ELF-1 (cell line): ENCODE measurements at places on chromosomes 6 and 20.

GRCh38 chr6:119241111-119241465 is 108.5 kb downstream of the MAN1A1 start:
- peak; percentile 11 for DNase-seq

DNA sequence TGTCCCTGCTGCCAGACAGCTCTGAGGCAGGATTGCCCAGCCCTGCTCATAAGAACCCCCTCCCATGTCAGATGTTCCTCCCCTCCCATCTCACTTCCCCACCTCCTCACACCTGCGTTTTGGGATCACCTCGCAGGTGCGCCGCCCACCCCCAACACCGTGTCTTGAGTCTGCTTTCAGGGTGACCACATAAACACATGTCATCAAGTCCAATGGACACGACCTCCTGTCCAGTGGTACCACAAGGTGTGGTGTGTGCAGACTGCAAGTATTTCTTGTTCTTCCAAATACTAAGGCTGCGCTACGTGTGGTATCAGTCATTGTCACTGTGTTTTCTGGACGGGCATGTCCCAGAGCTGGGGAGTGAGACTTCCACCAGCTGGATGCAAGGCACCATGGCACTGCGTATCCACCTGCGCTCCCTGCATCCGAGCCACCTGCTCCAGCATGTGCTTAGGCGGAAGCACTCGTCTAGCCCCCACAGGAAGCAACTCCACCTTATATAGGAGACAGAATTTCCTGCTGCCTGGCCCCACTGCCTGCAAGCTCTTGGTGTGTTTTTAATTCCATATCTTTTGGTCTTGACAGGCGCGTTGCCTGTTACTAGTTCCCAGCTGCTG is 119.7 kb upstream of the NXT1 start:
- DNase-seq: no peak

DNA sequence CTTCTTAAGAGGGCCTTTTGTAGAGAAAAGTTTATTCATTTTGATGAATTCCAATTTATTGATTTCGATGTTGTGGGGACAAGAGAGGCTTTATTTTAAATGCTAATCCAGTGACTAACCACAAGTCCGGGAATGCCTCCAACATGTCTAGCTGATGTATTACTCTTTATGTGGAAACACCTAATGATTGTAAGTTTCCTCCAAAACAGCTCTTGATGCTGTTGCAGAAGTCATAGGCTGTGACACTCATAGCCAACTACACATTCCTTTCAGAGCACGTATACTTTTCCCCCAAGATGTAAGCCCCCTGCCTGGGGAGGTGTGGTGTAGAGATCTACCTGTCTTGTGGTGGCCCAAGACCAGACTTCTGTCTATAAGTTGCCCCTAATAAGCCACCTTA is 61.3 kb upstream of the RNF24 start:
- DNase-seq: no peak

GRCh38 chr20:58639182-58640146 is 11.6 kb upstream of the STX16 start:
- no peak for DNase-seq

DNA sequence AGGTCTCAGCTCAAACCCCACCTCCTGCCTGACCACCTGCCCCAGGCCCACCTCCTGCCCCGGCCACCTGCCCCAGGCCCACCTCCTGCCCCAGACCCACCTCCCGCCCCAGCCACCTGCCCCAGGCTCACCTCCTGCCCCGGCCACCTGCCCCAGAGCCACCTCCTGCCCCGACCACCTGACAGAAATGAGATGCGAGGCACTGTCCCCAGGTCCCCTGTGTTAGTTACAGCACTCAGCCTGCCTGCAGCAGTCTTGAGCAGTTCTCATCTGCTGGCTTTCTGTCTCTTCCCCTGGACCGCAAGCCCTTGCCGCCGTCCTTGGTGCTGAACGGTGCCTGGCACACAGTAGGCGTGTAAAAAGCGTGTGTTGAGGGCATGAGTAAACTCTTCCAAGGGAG is 79.5 kb downstream of the CDH4 start:
- DNase-seq: peak; percentile 58

GRCh38 chr6:162100096-162100495 is 627.5 kb downstream of the PRKN start:
- no peak for DNase-seq

DNA sequence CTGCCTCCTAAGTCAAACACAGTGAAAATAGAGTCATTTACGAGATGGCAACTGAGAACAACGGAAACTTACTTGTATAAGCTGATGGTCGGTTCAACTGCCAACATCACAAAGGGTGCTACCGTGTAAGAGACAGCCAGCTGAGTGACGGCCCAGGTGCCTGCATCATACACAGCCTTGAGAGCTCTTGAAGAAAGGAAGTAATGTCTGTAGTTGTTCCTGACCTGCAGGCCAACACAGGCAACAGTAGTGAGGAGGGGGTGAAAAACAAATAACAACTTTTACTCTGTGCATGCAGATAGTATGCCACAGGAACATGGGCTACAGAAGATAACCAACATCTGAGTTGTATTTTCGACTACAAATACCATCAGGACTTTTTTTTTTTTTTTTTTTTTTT is 102.7 kb downstream of the MBOAT1 start:
- DNase-seq: no peak

DNA sequence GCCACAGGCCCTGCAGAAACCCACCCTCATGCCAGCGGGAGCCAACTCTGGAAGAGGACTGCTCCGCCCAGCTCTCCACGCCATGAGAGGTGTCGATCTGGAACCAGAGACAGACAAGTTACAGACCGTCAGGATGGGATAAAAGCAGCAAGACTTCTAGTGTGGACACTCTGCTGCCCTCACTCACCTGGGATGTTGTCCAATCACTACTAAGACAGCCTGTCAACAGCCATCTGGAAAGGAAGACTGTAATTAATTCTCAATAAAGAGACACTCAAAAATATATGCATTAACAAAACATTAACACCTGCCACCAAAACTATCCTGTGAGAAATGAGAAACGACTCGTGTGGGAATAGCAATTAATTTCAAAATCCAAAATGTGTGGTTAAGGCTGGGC is 28.3 kb downstream of the SLC2A4RG start:
- no peak for DNase-seq

DNA sequence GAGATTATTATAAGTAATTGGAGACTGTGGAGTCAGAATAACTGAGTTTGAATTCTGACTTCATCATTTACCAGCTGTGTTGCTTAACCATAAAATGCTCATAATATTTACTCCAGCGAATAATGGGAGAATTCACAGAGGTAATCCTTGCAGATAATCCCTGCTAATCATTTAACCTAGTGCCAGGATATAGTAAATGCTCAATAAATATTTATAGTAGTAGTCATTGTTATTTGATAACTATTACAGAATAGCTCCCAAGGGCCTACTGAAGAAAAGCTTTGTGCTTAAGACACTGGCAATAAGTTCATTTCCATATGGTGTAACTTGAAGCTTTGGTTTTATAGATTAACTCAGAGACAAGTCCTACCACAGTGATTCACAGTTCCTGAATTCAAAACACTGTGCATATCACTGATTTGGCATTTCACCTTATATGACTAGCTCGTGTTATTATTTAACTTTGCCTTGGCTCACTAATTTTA is 208.8 kb upstream of the PLCB4 start:
- no peak for DNase-seq

- DNase-seq: no peak
Observed at GRCh38 chr20:9968015-9968414, 66.8 kb upstream of the ANKEF1 start.

- DNase-seq: peak; percentile 47
Observed at GRCh38 chr20:49890471-49891361, 24.6 kb downstream of the SPATA2 start.

DNA sequence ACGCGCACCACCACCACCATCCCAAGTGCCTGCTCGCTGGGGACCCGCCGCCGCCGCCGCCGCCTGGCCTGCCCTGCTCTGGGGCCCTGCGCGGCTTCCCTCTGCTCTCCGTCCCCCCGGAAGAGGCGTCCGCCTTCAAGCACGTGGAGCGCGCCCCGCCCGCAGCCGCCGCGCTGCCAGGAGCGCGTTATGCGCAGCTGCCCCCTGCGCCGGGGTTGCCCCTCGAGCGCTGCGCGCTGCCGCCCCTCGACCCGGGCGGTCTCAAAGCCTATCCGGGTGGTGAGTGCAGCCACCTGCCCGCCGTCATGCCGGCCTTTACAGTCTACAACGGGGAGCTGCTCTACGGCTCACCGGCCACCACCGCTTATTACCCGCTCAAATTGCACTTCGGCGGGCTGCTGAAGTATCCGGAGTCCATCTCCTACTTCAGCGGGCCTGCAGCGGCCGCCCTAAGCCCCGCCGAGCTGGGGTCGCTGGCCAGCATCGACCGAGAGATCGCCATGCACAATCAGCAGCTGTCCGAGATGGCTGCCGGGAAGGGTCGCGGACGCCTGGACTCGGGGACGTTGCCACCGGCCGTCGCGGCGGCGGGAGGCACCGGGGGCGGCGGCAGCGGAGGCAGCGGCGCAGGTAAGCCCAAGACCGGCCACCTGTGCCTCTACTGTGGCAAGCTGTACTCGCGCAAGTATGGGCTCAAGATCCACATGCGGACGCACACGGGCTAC is 7.2 kb downstream of the PRDM13 start:
- peak; percentile 63 for DNase-seq

DNA sequence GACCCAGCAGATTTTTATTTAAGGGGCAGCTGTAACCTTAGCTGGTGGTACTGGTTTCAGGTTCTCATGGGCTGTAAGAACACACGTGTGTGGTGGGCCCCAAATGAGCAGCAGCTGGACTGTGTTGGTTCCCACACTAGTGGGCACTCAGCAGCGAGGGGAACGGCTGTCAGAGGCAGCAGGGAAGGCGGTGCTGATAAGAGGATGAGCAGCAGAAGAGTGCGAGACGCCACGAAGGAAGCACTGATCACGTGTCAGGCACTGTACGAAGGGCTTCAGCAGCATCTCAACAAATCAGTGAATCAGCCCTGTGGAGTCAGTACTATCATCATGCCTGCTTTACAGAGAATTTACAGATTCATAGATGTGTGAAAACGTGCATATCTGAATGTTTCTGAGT is 41.0 kb upstream of the EMILIN3 start:
- no peak for DNase-seq

DNA sequence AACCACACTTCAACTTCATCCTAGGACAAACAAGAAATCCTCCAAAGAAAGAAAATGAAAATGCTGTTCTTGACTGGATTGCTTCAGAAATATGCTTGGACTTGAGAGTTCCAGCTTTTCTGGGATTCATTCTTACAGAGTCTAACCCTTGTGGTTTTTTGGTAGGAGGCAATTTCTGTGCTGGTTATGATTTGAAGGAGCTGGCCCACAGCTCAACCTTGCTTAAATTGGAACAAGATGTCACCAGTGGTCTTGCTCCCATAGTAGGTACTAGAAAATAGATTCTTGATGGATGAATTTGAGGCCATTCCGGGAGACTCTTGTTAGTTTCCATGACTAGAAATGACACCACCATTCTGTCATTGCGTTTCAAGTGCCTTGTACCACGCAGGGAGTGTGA is 54.3 kb upstream of the BMP6 start:
- no peak for DNase-seq

GRCh38 chr6:32113386-32114352 is 4.5 kb upstream of the TNXB start:
- DNase-seq: peak; percentile 66

DNA sequence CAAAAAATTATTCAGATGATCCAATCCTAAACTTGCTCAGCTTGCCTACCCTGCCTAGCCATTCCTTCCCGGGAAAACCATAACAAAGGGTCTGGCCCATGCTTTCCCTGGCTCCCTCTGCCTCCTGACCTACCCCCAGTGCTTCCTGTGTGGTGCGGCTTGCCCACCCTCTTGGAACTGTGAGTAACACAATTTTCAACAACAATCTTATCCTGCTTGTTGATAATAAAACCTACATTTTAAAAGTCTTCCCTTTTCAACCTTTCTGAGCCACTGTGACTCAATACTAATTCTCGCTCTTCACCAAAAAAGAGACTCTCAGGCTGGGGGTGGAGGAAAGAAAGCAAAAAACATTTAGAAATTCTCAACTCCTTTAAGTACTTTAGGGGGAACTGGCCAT is 18.0 kb downstream of the EXOC2 start:
- DNase-seq: no peak

DNA sequence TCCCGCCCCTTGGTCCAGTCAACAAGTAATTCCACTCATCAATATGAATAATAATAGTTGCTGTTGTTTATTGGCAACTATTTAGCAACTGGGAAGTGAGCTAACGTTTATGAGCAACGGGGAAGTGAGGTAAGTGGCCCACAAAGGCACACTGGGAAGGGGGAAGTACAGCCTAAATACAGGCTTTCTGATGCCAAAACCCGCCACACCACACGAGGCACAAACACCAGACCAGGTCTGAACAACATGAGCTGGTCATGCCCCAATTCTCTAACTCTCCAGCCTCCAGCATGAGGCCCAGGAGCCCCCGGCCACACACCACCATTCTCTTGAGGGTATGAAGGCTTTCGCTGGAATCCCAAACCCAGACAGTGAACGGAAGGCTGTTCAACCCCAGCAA is 50.8 kb downstream of the PREX1 start:
- no peak for DNase-seq

GRCh38 chr6:155461556-155461955 is 5.9 kb upstream of the NOX3 start:
- no peak for DNase-seq

GRCh38 chr20:6654513-6655252 is 112.8 kb upstream of the BMP2 start:
- no peak for DNase-seq

DNA sequence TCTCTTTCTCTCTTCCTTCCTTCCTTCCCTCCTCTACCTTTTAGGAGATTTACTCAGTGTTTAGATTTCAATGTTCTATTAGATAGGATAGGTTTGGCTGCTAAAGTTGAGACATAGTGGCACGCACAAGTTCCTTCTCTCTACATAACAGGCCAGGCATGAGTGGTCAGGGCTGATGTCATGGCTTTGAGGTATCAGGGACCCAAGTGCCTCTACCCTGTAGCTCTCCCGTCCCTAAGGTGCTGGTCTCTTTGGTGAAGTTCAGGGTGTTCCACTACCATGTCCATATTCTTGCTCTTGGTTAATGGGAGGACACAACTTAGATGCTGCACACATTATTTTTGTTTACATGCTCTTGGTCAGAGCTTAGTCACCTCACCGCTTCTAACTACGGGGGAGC is 245.3 kb downstream of the QKI start:
- DNase-seq: no peak

- no peak for DNase-seq
Observed at GRCh38 chr6:165872811-165873210, 209.8 kb upstream of the PDE10A start.

- DNase-seq: no peak
Observed at GRCh38 chr6:30158475-30159040, 2.5 kb downstream of the TRIM10 start.
